Sigmoid colon (tissue), 7 donors: ENCODE measurements at places on chromosomes 13 and 19.

DNA sequence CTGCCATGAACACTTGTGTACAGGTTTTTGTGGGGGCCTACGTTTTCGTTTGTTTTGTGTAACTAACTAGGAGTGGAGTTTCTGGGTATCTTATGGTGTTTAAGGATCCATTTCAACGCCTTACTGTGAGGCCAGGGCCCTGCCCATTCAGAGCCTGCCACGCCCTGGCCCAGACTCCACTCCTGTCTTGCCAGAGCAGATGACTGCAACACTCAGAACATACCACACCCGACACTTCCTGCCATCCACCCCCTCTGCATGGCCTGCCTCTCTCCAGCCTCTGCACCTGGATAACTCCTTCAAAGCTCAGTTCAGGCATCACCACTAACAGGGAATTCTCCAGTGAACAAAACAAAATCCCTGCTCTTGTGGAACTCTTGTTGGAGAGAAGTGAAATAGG is 43.2 kb downstream of the RGCC start:
- H3K27ac ChIP-seq, result no peak overlapping the region
- DNase-seq, result no peak
- no peak overlapping the region for H3K4me3 ChIP-seq
- no peaks in the 10 kb centered on the region for H3K4me1 ChIP-seq
- H3K27me3 ChIP-seq, result no peaks in the 10 kb centered on the region

DNA sequence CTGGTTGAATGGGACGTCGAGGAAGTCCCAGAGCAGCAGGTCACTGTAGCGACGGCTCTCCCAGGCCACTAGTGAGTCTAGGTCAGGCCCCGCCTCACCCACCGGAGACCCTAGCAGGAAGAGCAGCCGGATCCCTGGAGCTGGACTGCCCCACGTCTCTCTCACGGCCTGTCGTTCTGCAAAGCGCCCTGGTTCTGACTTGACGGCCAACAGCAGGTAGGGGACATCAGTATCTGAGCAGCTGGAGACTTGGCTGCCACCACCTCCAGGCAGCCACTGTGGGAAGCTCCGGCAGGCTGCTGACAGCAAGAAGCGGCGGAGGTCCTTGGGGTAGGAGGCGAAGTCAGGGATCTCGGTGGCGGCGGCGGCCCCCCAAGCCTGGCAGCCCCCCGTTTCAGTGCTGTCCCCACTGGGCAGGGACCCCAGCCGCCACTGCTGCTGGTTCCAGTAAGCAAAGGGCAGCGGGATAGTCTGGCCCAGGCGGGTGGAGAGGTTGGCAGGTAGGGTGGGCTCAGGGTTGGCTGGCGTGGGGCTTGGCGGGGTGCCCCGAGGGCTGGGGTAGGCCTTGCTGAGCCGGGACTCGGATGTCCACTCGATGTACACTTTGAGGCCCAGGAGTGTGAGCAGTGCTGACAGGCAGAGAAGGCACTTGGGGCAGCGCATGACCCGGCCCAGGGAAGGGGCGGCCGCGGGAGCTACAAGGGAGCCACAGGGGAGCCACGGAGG is 895 bp downstream of the B3GNT8 start:
- no peak for DNase-seq
- no peaks in the 10 kb centered on the region for H3K27me3 ChIP-seq
- peak overlapping the region; percentile 63 for H3K4me3 ChIP-seq

DNA sequence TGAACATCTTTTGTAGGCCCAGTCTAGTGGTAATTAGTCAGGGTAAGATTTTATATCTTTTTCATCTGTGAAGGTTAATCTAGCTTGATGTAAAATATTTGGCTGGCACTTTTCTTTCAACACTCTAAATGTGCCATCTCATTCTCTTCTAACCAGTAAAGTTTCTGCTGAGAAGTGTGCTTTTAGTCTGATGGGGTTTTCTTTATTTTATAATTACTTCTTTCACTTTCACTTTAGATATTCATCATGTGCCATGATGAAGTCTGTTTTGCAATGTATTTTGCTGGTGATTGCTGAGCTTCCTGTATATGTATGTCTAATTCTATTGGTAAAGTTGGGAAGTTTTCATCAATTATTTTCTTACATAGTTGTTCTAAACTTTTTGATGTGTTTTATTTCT is 31.9 kb downstream of the ZNF726 start:
- no peaks in the 10 kb centered on the region for H3K36me3 ChIP-seq
- no peaks in the 10 kb centered on the region for H3K4me1 ChIP-seq
- no peak overlapping the region for H3K4me3 ChIP-seq
- no peak overlapping the region for H3K27ac ChIP-seq
- no peak for DNase-seq

- no peak for DNase-seq
- no peak overlapping the region for H3K4me3 ChIP-seq
- no peaks in the 10 kb centered on the region for H3K4me1 ChIP-seq
- H3K36me3 ChIP-seq, result no peaks in the 10 kb centered on the region
Measured at GRCh38 chr19:28134311-28134710, 1078.6 kb downstream of the UQCRFS1 start.

DNA sequence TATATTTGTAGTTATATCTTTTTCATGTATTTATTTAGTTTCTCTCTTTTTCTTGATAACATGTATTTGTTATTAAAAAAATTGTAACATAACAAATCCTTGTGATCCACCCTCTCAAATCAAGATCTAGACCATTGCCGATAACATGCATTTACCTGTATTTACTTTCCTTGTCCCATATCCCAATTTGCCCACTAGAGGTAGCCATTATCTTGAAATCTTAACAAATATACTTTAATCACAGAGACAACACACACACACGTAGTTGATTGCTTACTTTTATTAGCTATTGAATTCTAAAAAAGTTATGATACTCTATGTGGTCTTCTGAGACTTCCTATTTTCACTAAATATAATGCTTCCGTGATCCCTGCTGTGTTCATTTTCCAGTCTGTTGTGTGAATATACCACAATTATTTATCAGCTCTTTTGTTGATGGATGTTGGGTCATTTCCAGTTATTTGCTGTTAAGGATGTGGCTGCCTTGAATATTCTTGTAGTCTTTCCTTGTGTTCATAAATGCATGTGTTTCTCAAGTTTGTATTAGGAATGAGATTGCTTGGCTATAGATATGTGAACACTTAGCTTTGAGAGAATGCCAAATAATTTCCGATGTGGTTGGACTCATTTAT is 31.3 kb upstream of the ZMYM2 start:
- no peaks in the 10 kb centered on the region for H3K4me1 ChIP-seq
- H3K27ac ChIP-seq, result no peak overlapping the region
- no peaks in the 10 kb centered on the region for H3K27me3 ChIP-seq
- no peak overlapping the region for H3K4me3 ChIP-seq
- H3K36me3 ChIP-seq, result no peaks in the 10 kb centered on the region
- DNase-seq, result no peak

GRCh38 chr19:53908106-53908934 is 758 bp upstream of the CACNG7 start:
- no peaks in the 10 kb centered on the region for H3K36me3 ChIP-seq
- H3K4me1 ChIP-seq, result no peaks in the 10 kb centered on the region

- H3K27me3 ChIP-seq, result no peaks in the 10 kb centered on the region
- no peaks in the 10 kb centered on the region for H3K4me1 ChIP-seq
- DNase-seq, result peak; percentile 65
Measured at GRCh38 chr13:114112231-114112825, 20.1 kb downstream of the RASA3 start.

DNA sequence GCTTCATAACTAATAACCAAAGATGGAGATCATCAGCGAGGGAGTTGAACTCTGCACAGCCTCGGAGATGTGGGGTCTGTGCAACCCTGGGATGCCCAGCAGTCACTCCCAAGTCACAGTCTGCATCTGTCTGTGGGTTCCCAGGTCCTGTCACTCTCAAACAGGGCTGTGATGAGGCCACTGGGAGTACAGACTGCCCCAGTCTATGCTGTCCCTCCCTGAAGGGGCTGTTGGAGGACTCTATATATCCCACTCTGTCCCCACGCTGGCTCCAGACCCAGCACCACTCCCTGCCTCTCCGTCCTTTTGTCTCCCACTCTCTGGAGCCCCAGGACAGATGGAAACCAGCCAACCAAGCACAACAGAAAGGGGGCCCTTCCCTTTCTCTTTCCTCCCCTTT is 26.2 kb upstream of the C13orf42 start:
- DNase-seq, result no peak
- H3K27me3 ChIP-seq, result no peaks in the 10 kb centered on the region
- no peak overlapping the region for H3K27ac ChIP-seq
- no peak overlapping the region for H3K4me3 ChIP-seq

- H3K27me3 ChIP-seq, result no peaks in the 10 kb centered on the region
- H3K27ac ChIP-seq, result no peak overlapping the region
- no peaks in the 10 kb centered on the region for H3K36me3 ChIP-seq
- H3K4me3 ChIP-seq, result no peak overlapping the region
- no peaks in the 10 kb centered on the region for H3K4me1 ChIP-seq
Measured at GRCh38 chr19:10163536-10163935, 31.2 kb downstream of the DNMT1 start.

DNA sequence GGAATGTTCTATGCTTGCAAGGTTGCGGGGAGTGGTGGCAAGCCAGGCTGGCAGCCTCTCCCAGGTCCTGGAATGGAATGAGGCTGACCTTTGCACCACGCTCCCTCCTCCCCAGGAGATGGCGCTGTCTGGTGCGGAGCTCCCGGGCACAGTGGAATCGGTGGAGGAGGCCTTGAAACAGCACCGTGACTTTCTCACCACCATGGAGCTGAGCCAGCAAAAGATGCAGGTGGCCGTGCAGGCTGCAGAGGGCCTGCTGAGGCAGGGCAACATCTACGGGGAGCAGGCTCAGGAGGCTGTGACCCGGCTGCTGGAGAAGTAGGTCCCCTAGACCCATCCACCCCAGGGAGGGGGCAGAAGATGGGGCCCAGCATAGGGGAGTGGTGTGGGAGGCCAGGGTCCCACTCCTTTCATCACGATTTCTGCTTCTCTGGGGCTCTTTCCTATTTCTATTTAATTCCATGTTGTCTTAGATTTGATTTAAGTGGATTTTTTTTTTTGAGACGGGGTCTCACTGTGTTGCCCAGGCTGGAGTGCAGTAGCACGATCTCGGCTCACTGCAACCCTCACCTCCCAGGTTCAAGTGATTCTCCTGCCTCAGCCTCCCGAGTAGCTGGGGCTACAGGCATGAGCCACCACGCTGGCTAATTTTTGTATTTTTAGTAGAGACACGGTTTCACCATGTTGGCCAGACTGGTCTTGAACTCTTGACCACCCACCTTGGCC is 53.2 kb upstream of the SHKBP1 start:
- peaks cover 7% of the 10 kb centered on the region for H3K4me1 ChIP-seq
- no peaks in the 10 kb centered on the region for H3K36me3 ChIP-seq
- H3K27me3 ChIP-seq, result peaks cover 10% of the 10 kb centered on the region
- H3K27ac ChIP-seq, result no peak overlapping the region
- no peak overlapping the region for H3K4me3 ChIP-seq
- no peak for DNase-seq

DNA sequence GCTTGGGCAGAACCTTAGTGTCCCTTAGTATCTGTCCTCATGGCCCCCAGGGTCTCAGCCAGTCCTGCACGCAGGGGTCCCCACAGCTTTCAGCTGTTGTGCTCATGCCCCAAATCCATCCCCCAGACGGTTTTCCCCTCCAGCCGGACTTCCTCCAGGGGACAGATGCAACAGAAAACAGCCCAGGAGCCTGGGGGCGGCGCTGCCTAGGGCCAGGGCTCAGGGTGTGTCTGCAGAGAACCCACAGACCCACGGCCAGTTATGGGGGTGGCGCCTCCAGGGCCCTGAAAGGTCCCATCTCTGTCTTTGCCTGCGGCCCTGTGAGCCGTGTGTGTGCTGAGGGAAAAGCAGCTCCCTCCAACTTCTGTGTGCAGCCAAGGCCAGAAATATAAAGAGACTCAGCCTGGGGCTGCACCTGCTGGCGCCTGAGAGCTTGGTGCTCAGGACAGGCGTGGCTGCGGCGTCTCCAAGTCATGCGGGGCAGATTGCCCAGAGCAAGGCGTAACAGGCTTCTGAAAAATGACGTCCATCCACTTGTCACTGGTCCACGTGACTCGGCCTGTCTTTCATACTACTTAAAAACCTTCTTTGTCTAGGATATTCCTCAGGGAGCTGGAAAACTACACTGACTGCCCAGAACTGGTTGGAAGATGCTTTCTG is 22.1 kb upstream of the F7 start:
- H3K4me1 ChIP-seq, result no peaks in the 10 kb centered on the region
- peaks cover 10% of the 10 kb centered on the region for H3K27me3 ChIP-seq
- DNase-seq, result no peak
- H3K36me3 ChIP-seq, result no peaks in the 10 kb centered on the region
- no peak overlapping the region for H3K27ac ChIP-seq

DNA sequence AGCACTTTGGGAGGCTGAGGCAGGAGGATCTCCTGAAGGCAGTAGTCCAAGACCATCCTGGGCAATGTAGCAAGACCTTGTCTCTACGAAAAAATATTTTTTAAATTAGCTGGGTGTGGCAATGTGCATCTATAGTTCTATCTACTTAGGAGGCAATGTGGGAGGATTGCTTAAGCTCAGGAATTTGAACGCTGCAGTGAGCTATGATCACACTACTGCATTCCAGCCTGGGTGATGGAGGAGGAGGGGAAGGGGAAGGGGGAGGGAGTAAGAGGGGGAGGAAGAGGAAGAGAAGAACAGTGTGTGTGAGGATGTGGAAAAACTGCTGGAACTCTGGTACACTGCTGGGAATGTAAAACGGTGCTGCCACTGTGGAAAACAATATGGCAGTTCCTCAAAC is 9.2 kb upstream of the CLIP3 start:
- no peak for DNase-seq
- H3K27ac ChIP-seq, result peak overlapping the region; percentile 76
- no peak overlapping the region for H3K4me3 ChIP-seq

- H3K27ac ChIP-seq, result no peak overlapping the region
- no peak for DNase-seq
- H3K36me3 ChIP-seq, result no peaks in the 10 kb centered on the region
- no peaks in the 10 kb centered on the region for H3K27me3 ChIP-seq
Measured at GRCh38 chr13:44796597-44797490, 192.4 kb downstream of the NUFIP1 start.

DNA sequence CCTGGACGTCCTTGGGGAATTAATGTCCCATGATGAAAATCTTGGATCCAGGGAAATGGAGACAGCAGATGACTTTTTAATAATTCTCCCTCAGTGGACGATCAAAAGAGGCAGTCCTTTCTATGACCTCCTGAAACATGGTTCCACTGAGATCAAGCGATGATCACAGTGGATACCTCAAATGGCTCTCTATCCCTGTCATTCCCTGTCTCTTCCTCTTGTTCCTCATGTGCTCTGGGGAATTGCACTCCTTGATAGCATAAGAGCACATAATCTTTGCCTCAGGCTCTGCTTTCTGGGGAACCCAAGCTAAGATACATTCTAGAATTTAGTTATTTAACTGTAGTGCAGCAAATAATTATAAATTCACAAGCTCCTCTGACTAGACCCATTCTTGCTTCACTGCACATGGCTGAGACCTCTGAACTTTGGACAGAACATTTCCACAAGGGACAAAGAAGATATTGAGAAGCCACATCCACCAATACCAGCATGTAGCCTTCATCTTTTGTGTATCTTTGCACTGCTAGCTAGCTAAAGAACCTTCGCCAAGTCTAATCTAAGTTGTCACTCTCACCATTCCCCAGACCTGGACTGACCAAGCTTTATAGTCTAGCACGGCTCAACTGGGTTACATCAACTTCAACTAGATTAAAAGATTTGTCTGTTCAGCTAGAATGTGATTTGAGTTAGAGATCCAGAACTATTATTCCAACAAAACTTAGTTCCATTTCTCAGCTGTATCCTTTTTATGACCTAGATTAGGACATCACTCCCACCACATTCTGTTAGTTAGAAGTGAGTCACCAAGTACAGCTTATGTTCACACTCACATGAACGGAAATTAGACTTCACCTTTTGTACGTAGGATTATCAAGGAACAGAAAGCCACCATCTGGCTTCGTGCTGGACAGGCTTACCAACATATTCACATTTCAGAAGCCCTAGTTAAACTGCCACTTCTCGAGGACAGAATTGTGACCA is 142.7 kb downstream of the SUCLA2 start:
- no peak for DNase-seq
- H3K36me3 ChIP-seq, result no peaks in the 10 kb centered on the region
- no peak overlapping the region for H3K27ac ChIP-seq
- H3K4me3 ChIP-seq, result no peak overlapping the region
- H3K27me3 ChIP-seq, result no peaks in the 10 kb centered on the region
